ENCODE measurements at places on chromosomes 4 and X.

DNA sequence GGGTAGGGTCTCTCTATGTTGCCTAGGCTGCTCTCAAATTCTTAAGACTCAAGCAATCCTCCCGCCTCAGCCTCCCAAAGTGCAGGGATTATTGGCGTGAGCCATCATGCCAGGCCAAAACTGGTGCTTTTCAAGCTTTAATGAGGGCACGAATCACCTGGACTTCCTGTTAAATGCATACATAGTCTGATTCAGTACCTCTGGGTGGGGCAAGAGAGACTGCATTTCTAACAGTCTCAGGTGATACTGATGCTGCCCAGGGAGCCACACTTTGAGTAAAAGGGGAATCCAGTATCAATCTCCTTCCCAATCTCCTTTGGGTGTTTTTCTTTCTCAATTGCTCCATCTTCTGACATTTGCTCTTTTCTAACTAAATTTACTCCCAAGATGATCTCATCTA, 96.5 kb downstream of the SH3RF1 start:
- no peak for DNase-seq

- DNase-seq: peak; percentile 47
Observed at GRCh38 chr4:69617083-69617694, 22.3 kb downstream of the UGT2A2 start.

GRCh38 chr4:81378386-81378785, 93.3 kb downstream of the RASGEF1B start:
- no peak for DNase-seq

- no peak for DNase-seq
Observed at GRCh38 chr4:154838694-154839093, 57.6 kb downstream of the RBM46 start.

GRCh38 chr4:140222171-140222570, 68.2 kb upstream of the MAML3 start:
- no peak for DNase-seq

DNA sequence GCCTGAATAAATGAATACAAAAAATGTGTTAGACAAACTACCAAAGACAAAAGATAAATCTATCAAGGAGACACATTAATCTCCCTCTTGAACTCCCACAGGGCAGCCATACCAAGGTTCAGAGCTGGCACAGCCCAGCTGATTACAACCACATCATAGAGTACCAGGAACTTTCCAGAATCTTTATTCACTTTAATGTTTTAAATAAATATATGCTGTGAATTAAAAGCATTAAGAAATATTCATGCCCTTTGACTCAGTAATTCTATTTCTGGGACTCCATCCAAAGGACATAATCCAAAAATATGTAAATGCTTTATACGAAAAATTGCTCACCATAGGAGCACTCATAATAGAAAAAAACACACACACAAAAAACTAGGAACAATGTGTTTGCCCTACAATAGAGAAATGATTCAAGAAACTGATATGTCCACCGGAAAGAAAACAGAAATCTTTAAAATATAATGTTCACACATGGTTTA, 126.0 kb downstream of the LDB2 start:
- no peak for DNase-seq

GRCh38 chr4:145618210-145618931, 814 bp upstream of the MMAA start:
- DNase-seq: peak; percentile 48

DNA sequence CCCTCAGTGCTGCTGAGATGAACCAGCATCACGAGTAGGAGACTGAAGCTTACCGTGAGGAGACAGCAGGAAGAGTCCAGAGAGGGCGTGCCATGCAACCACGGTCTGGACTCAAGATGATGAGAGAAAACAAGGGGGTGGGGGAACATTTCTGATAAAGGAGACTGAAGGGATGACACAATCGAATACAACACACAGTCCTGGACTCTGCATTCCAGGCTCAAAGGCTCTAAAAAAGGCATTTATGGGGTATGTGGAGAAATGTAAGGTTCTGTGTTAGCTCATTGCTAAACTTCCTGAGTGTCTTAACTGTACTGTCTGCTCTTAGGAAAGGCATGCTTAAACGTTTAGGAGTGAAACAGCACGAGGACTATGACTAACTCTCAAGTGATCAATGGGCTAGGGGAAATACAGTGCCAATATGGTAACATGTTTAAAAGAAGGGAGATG, 20.6 kb upstream of the IRAK1 start:
- DNase-seq: no peak

- no peak for DNase-seq
Observed at GRCh38 chr4:31294655-31295480, 574.7 kb downstream of the PCDH7 start.

- DNase-seq: no peak
Observed at GRCh38 chr4:40055511-40055862, 1.2 kb upstream of the N4BP2 start.

Data from kidney glomerular epithelial cell (primary cell).